Glutamatergic neuron (in vitro differentiated cells): ENCODE measurements at places on chromosomes 2 and 18.

DNA sequence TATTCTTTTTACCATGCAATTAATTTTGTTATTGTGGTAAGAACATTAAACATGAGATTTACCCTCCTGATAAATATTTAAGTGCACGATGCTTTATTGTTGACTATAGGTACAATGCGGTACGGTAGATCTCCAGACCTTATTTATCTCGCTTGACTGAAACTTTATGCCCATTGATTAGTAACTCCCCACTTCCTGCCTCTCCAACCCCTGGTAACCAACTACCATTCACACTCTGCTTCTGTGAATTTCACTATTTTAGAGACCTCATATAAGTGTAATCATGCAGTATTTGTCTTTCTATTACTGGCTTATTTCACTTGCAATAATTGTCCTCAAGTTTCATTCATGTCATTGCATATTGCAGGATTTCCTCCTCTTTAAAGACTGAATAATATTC is 195.7 kb upstream of the ID2 start:
- no peak for DNase-seq

- no peak for DNase-seq
These were observed 225.2 kb upstream of the SPOPL start for GRCh38 chr2:138276339-138276738.

GRCh38 chr2:106158131-106158530 is 36.0 kb downstream of the UXS1 start:
- no peak for DNase-seq

DNA sequence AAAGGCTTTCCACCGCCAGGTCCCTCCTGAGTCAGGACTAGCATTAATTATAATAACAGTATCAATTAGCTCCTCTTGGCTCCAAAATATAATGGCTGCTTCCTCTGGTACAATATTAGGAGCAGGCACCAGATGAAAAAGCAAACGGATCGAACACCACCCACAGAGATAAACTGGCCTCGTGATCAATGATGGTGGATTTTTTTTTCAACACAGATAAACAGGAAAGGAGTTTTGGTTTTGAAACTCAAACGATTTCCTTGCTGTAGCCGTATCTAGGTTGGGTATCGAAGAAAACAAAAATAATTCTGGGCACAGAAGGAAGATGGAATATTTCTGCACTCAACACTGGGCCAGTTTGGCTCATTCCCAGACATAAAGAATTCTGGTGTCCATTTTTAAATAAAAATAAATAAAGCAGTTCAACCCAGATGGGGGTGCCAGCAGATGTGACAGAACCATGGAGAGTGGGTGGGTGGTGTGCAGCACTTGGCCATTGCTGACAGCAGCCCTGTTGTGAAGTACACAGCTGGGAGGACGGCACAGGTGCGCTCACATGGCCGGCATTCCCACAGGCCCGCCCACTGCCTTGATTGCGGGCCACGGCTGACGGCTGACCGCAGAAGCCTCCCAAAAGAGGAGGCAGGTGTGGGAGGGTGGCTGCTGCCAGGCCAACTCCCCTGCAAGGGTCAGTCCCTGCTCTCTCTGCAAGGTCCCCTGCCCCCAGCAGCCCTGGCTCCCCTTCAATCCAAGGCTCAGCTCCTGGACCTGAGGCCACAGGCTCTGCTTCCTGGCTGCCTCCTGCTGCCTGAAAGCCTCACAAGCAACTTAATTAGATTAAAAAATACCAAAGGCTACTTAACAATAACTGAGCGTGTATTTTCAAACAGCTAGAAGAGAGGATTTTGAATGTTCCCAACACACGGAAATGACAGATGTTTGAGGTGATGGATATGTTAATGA is 351.9 kb upstream of the ID2 start:
- DNase-seq: no peak

- DNase-seq: peak; percentile 55
These were observed 805 bp downstream of the LIMS2 start for GRCh38 chr2:127674241-127675209.

- no peak for DNase-seq
These were observed 626.5 kb downstream of the ZEB2 start for GRCh38 chr2:143893371-143893770.

GRCh38 chr18:52387175-52387574 is 47.2 kb downstream of the DCC start:
- no peak for DNase-seq

- DNase-seq: peak; percentile 92
These were observed 14.6 kb upstream of the NFATC1 start for GRCh38 chr18:79380816-79381806.

- no peak for DNase-seq
These were observed 25.8 kb upstream of the SLC14A2 start for GRCh38 chr18:45589356-45590035.

GRCh38 chr18:49546719-49547273 is 15.1 kb upstream of the LIPG start:
- DNase-seq: no peak

DNA sequence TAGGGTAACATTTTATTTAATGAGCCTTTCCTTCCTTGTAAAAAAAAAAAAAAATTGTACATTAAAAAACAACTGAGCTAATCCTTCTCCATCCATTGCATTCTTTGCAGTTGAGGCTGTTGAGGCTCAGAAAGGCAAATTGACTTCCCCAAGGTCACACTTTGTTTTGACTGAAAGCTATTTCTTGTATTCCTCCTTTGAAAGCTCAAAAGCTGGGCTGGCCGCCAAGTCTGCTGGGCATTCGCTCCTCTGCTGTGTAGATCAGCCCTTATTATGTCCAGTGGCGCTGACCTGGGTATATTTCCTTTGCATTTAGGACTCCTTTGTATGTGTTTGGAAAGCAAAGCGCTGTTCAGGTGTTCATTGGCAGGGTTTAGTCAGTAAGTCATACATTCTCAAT is 44.0 kb downstream of the SGPP2 start:
- no peak for DNase-seq

DNA sequence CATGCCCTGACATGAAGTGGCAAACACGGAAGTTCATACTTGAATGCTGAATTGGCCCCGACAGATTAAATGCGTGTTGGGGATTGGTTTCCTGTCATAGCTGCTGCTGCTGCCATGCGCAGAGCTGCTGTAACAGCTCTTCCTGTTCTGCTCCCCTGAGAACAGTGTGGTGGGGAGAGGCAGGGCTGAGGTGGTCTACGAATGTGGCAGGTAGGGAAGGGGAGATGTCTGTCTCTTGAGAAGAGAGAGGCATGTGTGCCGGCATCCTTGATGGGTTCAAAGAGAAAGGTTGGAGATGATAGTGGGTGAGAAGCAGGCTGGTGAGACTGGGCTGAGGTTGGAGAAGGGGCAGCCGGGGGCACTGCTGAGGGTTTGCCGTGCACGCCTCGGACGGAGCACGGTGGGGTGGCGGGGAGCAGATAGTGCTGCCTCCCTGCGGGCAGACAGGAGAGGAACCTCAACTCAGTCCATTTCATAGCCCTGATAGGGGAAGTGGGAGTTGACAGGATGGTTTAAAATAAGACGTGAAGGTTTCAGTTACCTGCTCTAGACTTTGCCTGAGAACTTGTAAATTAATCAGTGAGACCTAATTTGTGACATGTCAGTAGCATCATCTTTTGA is 46.1 kb downstream of the TMEM185B start:
- DNase-seq: no peak

GRCh38 chr2:99735753-99736152 is 245.9 kb upstream of the REV1 start:
- no peak for DNase-seq

DNA sequence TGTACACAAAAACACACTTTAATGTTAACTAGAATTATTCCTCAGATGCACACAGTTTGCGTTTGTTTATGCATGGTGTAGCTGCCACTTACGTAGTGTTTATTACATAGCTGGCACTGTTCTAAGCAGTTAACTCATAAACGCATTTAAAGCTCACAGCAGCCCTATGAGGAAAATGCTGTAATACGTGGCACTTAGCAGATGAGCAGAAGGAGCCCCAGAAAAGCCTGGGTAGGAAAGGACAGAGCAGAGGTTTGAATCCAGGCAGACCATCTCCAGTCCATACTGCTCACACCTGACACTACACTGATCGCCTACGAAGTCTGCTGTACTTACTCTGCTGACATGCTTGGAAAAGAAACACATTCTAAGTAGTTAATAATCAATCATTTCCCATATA is 66.6 kb downstream of the BCL2 start:
- DNase-seq: no peak

DNA sequence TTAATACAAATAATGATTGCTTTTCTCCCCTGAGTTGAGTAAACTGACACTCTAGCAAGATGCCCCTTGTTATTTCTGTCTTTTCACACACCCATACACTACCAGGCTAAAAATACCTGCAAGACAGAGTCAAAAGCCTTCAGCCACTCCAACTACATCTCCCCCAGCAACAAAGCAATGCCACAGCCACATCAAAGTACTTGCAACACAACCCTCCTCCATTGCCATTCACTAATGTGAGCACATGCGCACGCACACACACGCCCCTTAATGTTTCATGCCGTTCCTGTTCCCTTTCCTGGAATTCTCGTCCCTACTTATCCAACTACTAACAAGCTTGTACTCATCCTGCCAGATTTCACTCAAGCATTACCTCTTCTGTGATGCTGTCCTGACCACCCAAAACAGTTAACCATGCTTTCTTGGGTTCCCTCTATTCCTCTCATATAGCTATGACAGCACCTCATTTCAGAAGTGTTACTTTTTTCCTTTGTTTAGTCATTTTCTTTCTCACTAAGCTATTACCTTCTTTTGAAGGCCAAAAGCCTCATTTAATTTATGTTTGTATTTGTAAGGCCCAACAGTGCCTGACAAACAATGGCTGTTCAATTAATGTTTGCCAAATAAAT is 29.6 kb downstream of the SLC25A12 start:
- no peak for DNase-seq

- DNase-seq: no peak
These were observed 20.0 kb downstream of the SPATA3 start for GRCh38 chr2:231015926-231016325.

DNA sequence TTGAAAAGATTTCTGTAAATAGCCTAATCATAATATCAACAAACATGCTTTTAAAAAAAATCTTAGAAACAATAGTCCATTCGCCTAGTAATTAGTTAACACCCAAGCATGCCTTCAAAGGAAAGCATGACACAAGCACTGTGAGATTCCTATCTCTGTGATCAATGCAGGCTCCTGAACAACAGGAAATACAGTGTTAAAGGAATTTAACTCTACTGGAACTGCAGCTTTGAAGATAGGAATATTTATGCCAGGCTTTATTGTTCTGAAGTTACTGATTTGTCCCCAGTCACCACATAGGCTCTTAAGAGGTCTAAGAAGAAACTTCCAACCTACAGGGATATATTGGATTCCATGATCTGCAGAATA is 15.4 kb upstream of the FAM124B start:
- DNase-seq: no peak

DNA sequence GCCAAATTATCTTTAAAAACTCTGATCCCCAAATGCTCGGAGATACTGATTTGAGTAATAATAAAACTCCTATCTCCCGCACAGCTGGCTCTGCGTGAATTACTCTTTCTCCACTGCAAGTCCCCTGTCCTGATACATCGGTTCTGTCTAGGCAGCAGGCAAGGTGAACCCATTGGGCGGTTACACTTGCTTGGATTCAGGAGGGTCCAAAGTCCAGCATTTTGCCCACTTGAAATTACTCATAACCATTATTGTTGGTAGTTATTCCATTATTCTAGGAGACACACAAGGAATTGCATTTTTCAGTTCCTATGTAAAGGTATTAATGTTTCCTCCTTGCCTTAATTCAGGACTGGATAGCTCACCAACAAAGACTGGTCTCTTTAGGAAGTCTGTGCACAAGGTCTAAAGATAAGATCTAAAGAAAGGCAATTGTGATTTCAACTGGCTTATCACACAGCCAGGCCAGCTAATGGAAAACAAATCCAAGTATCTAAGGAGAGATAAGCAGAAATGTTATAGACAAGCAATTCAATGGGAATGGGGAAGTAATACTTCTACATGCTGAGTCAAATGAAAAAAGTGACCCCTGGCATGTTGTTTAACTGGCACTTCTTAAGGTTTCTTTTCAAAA is 23.2 kb upstream of the NPC1 start:
- DNase-seq: no peak

- DNase-seq: no peak
These were observed 758.0 kb upstream of the ZEB2 start for GRCh38 chr2:145277922-145278321.

GRCh38 chr2:62415019-62415431 is 91.0 kb downstream of the TMEM17 start:
- no peak for DNase-seq

GRCh38 chr2:233679196-233679595 is 2.5 kb upstream of the UGT1A7 start:
- no peak for DNase-seq

GRCh38 chr18:40555914-40556313 is 1399.1 kb upstream of the PIK3C3 start:
- DNase-seq: no peak
